Muscle of leg (tissue), 16 donors: ENCODE measurements at places on chromosomes 1 and 21.
A peak's percentile ranks its signal among the peaks of the same experiment; 100 is the strongest.

GRCh38 chr1:219092206-219092605, 81.5 kb upstream of the LYPLAL1 start:
- no peak for DNase-seq

DNA sequence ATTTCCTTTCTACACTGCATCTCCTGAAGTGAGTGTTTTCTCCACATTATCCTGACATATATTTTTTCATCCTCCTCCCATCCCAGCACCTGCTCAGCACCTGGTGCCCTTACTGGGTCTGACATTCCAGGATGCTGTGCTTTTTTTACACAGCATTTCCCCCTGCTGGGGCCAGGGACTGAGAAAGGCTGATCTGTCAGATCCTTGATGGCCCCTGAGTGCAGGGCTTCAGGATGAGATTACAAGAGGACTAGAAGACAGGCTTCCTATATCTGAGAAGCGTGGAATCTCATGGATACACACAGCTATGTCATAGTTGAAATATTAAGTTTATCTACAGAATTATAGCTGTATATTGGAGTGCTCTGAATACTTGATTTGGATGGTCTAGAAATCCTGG, 24.4 kb downstream of the RCAN1 start:
- no peak for DNase-seq

DNA sequence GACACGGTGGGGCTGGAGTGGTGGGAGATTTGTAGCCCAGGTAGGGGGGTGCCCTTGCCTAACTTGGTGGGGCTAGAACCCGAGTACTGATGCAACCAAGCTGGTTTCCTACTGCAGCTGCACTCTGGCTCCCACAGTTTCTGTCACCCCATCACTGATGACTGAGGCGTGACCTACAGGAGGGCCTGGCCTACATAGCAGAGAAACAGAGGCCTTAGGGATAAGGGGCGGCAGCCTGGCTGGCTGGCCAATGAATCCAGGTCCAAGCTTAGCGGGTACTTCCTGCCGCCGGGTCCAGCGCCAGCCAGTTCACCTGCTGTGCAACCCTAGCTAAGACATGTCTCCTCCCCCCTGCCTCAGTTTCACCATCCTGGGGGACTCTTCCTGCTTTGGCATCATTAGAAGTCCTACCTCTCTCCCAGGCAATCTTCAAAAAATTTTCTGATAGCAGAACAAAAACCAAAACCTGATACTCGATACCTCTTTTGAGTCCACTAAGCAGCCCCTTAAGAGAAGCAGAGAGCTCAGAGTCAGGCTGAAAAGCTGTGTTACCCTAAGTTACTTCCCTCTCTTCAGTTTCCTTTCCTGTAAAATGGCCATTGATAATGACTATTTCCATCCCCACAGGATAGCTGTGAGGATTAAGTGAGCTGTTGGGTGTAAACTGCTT, 27.3 kb upstream of the RNF19B start:
- DNase-seq, result no peak

- DNase-seq, result no peak
Measured at GRCh38 chr1:89673251-89673650, 40.3 kb downstream of the LRRC8C start.

DNA sequence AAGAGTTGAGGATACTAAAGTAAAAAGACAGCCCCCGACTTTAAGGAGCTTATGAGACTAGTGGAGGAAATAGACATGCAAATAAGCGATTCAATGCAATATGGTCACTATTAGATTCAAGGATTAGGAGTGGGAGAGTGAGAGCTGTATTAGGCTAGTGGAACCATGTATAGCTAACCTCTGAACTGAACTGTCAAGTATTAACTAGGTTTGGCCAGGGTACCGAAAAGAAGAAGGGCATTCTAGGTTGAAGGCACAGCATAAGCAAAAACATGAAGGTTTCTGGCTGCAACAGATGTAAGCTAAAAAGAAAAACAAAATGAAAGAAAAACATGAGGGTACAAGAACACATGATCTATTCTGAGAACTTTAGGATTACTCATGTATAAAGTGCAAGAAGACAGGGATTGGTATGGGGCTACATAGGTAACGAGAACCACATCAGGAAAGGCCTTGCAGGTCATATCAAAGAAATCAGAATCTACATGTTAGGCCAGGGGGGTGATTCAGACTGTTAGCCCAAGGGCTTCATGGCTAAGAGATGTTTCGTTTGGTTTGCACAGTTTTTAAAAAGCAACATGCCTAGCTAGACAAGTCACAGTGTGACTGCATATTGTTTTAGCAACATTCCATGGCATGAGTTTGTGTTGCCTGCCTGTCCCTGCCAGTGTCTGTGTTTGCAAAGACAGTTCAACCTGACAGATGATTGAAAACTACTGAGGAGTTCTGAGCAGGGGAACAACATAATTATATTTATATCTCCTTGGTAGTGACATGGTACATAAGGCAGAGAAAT, 54.4 kb upstream of the HAO2 start:
- no peak for DNase-seq

DNA sequence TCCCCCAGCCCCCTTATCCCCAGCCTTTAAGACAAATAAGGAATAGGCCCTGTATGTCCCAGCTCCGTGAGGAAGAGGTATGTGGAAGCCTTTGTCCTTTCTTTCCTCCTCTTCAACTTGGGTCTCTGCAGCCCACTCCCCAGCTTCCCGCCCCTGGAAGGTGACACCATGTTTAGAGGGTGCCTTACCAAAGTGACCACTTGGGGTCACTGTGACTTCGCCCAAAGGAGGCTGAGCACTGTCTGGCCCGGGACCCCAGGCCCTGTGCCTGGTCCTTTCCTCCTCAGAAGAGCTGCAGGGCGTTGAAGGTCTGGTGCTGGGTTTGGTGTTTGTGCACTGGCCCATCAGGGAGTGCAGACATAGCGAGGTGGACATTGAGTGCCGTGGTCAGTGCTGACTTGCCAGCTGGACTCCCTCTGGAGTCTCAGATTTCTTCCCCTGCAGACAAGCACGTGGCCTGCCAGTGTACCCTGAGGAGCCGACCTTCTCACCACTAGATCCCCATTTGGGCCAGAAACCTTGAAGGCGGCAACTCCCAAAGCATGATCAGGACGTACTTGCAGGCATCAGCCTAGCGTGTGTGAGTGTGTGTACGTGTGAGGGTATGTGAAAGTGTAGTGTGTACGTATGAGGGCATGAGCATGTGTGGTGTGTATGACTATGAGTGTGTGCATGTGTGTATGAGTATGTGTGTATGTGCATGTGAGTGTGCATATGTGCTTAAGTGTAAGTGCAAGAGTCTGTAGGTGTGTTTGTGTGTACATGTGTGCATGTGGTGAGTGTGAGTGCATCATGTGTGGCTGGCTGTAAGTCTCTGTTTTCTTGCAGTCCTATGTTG, 181.4 kb upstream of the KIAA0040 start:
- peak; percentile 23 for DNase-seq
